ENCODE measurements at places on chromosomes 7 and 10.

GRCh38 chr10:105207476-105207995 is 566.4 kb downstream of the SORCS3 start:
- DNase-seq: no peak

DNA sequence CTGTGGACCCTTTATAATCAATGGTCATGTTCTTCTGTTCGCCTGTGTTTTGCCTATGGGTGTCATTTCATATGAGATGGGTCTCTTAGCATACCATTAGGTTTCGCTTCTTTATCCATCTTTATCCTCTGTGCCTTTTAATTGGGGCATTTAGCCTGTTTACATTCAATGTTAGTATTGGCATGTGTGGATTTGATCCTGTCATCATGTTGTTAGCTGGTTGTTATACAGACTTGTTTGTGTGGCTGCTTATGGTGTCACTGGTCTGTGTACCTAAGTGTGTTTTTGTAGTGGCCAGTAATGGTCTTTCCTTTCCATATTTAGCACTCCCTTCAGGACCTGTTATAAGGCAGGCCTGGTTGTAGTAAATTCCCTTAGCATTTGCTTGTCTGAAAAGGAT is 90.3 kb downstream of the MYO3A start:
- DNase-seq: no peak

GRCh38 chr7:135224027-135224426 is 9.6 kb upstream of the STRA8 start:
- DNase-seq: no peak

GRCh38 chr7:95261895-95262415 is 62.4 kb downstream of the PON1 start:
- DNase-seq: no peak

- no peak for DNase-seq
These were observed 285.0 kb downstream of the SUGCT start for GRCh38 chr7:40419806-40420205.
